ENCODE measurements at places on chromosomes 12 and 14.

GRCh38 chr12:52036587-52037171 is 14.6 kb upstream of the NR4A1 start:
- peak; percentile 78 for DNase-seq

DNA sequence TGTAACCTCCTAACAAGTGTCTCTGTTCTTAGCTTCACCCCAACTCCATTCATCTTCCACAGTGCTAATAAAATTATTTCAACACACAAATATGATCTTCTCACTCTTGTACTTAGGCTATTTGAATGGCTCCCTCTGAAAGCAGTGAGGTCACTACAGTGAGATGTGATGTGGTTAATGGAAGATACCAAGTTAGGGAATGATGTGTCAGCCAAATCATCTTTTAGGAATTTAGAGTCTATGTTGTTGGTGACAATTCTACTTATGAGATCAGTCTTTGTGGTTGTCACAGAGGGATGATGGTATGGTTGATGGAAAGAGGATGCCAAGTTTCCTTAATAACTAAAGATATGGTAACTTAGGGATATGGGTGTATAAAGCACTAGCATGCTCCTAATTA is 57.6 kb downstream of the POLR3B start:
- DNase-seq: no peak

DNA sequence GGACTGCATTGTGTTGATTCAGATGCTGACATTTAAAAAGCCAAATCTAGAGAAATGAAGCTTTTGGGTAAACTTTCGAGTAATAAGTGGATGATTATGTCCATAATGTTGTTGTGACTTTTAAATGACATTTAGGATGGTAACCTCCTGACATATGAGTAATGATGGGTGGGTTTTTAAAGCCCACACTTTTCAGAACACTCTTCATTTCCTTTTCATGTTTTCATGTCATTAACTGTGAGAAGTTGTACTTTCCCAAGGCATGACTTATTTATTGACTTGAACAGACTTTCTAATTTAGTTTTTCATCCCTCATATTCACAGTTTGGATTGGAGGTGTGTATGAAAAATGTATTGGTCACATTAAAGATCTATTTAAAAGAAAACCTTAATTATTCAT is 35.5 kb downstream of the RGS6 start:
- DNase-seq: no peak

- DNase-seq: peak; percentile 39
Measured at GRCh38 chr12:108495054-108495453, 20.0 kb upstream of the FICD start.

DNA sequence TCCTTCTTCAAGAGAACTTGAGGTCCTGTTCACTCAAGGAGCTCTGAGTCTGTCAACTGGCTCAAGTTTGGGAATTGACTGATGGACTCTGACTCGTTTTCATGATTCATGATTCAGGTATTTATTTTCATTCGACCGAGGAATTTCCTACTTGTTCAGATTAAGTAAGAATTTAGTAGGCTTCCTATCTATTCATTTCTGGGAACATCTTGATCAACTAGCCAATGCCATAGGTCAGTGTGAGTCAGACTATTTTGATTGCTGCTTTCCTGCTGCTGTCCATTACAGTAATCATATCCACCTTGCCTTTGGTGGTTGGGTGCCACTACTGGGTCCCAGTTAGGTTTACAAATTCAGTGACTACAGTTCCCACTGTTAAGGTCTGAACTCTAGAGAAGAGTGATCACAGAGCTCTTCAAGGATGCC is 6.1 kb downstream of the FAM186A start:
- DNase-seq: no peak

GRCh38 chr14:69427596-69427995 is 29.1 kb downstream of the SLC39A9 start:
- no peak for DNase-seq

DNA sequence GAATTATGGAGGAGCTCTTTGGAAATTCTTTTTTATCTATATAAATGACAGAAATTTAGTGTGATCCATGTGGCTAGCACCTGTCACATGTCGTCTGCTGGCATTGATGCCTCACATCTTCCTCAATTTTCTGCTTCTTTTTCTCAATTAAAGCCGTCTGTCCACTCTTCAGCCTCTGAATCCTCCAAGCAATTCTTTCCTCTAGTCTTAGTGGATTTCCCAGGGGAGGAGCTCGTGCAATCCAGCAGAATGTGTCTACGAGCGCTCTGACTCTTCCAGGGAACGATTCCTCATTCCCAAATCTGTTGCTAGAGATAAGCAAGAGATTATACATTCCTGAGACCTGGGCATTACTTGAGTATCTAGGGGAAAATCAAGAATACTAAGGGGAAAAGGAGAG is 176.6 kb downstream of the EMP1 start:
- DNase-seq: no peak

DNA sequence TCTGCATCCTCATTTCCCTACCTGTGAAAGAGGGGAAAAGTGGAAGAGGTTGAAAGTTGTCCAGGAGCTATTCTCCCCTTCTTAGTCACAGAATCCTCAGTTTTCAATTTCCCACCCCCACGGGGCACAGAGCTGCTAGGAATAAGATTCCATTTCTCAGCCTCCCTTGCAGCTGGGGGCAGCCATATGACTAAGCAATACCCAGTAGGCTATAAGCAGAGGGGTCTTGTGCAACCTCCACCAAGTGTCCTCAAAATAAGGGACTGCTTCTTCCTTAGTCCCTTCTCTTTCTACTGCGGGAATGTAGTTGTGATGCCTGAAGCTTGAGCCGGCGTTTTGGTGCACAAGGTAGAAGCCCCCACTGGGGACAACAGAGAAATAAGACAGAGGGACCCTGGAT is 40.9 kb downstream of the VWF start:
- DNase-seq: no peak

- no peak for DNase-seq
Measured at GRCh38 chr12:75883241-75883640, 148.3 kb downstream of the PHLDA1 start.

DNA sequence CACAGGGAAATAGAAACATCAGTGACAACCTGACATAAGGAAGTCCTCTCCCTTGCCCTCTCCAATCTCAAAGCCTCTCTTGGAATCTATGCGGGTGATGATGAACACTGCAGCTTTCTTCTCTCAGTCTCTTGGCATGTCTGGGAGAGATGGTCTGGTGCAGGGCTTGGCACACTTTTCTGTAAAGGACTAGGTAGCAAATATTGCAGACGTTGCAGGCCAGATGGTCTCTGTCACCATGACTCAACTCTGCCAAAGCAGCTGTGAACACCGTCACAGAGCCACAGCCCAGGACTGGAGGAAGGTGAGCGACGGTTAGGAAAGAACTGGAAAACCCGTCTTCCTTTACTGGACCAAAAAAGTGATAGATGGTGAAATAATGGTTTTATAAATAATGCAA is 591.0 kb upstream of the TMEM132C start:
- DNase-seq: no peak

- DNase-seq: no peak
Measured at GRCh38 chr12:27549801-27550652, 26.0 kb downstream of the PPFIBP1 start.

DNA sequence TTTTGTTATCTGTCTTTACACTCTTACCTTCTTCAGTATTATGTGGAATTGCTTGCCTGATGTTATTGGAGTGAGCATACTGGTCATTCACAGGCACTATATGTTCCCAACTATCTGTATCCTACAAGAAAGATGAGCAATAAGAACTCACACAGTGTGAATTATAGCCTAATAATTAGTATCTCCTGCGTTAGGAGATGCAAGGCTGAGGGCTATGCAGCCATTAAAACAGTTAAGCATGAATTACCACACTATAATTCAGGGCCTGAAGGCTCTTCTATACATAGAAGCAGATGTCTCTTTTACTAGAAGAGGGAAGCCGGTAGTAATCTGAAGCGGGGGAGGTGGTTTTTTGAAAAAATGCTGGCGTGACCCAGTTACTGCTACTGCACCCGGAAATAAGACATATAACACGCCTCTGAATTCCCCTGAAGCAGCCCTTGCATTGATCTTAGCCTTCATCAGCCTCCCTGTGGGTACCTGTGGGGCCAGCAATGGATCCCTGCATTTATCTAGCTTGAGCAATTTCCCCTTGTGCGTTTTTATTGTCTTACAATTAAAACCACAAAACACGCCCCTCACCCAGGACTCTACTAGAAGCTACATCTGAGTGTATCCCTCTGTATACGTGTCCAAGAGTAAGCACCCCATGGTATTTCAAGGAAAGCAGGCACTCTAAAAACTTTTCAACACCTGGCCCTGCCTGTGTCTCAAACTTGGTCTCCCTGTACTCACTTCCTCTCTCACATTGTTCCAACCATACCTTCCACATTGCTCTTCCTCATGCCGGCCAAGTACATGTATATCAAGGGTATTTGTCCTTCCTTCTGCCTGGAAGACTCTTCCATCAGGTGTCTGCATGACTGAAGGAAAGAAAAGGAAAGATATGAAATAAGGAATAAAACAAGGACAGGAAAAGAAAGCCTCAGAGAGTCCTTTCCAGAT is 210.9 kb upstream of the ARID2 start:
- peak; percentile 33 for DNase-seq

DNA sequence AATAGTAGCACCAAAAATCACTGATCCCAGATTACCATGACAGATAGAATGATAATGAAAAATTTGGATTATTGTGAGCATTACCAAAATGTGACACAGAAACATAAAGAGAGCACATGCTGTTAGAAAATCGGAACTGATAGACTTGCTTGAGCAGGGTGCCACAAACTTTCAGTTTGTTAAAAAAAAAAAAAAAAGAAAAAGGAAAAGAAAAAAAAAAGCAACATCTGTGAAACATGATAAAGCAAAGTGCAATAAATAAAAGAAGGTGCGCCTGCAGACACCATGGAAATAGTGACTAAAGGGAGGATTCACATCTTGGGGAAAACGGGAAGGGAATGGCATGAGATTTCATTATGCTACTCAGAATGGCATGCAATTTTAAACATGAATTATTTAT is 6.6 kb upstream of the PARP11 start:
- DNase-seq: no peak

DNA sequence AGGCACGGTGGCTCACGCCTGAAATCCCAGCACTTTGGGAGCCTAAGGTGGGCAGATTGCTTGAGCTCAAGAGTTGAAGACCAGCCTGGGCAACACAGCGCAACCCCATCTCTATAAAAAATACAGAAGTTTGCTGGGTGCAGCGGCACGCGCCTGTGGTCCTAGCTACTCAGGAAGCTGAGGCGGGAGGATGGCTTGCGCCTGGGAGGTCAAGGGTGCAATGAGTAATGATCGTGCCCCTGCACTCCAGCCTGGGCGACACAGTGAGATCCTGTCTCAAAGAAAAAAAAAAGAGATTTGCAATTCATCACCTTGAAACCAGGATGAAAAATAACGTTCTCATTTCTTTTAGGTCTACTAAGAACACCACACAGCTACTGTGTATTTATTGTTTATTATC is 4.0 kb downstream of the STX2 start:
- no peak for DNase-seq

DNA sequence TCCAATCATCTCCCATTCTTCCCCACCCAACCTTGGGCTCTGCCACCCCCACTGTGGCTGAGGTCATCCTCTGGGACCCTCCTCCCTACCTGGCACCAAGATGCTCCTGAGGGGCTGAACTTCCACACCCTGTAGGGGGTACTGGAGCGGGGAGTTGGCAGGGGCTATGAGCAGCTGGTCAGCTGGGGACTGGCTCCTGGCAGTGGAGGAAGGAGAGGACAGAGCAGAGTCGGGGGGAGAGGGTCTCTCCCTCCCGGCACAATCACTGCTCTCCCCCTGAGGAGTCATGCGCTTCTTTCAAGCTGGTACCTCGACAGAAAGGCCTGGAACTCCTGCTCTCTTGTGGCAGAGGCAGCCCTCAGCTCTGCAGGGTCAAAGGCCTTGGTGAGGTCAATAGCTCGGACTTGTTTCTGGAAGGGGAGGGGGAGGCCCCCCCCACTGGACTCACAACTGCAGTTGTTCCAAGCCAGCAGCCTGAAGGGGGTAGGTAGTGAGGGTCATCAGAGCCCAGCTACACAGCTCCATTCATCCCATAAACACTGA is 2.0 kb downstream of the B4GALNT1 start:
- DNase-seq: no peak

GRCh38 chr14:105894125-105894977 is 368.0 kb downstream of the TMEM121 start:
- peak; percentile 15 for DNase-seq

DNA sequence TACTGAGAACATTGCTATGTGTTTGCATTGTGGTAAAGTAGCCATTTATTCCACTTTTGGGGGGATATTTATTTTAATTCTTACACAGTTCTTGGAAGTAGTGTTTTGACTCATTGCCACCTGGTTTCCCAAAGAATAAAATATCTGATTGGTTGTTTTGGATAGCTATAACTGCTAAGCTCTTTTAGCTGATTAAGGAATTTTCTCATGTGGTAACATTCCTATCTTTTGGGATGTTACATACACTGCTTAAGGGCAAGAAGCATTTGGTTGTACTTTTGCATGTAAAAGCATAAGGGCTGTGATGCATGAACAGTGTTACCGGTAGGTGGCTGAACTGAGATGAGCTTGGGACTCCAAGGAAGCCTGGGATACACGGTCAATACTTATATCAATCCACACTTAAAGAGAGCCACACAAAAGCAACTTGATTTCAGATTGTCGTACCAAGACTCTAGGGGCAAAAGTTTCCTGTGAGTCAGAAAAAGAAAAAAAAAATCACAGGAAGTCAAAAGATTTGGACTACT is 71.4 kb upstream of the PRKD1 start:
- DNase-seq: no peak

- no peak for DNase-seq
Measured at GRCh38 chr12:24970177-24970576, 21.3 kb upstream of the BCAT1 start.

- DNase-seq: no peak
Measured at GRCh38 chr12:56720731-56721151, 4.4 kb downstream of the NACA start.

DNA sequence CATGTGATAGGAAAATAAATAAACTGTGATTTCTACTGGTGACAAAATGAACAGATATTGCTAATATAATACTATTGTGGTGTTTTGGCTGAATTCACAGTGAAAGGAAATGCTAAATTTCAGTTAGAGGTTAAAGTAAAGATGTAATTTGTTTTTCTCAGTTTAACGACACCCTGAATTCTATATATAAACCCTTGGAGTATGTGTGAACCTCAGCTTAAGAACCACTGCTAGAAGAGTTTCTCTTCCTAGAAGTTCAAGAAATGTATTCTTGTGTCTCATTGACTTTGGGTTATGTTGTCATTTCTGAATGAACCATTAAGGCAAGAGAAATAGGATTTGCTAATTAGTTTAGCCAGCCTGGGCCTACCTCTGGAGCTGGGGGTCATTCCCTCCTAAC is 8.2 kb downstream of the FBXO34 start:
- DNase-seq: no peak

DNA sequence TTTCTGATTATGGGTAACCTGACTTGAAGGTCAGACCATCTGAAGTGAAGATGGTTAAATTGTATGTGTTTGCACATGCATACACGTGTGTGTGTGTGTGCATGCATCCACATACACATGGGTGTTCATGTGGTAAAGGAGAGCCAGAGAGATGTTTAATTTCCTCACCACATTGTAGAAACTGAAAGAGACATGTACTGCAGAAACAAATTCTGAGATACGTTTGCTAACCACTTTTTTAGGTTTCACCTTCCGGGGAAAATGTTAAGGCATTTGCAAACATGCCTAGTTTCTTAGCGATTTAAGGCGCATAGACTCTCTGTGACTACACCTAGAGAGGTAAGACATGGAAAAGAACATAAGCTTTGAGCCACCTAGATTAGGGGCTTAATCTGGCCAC is 362.9 kb downstream of the RAD51B start:
- DNase-seq: no peak
